Stimulated activated CD8-positive, alpha-beta memory T cell treated with anti-CD3 and anti-CD28 coated beads, Interleukin-7, amount 100 ng/mL, for 1 hour (primary cell): ENCODE measurements at places on chromosomes 12 and 14.

DNA sequence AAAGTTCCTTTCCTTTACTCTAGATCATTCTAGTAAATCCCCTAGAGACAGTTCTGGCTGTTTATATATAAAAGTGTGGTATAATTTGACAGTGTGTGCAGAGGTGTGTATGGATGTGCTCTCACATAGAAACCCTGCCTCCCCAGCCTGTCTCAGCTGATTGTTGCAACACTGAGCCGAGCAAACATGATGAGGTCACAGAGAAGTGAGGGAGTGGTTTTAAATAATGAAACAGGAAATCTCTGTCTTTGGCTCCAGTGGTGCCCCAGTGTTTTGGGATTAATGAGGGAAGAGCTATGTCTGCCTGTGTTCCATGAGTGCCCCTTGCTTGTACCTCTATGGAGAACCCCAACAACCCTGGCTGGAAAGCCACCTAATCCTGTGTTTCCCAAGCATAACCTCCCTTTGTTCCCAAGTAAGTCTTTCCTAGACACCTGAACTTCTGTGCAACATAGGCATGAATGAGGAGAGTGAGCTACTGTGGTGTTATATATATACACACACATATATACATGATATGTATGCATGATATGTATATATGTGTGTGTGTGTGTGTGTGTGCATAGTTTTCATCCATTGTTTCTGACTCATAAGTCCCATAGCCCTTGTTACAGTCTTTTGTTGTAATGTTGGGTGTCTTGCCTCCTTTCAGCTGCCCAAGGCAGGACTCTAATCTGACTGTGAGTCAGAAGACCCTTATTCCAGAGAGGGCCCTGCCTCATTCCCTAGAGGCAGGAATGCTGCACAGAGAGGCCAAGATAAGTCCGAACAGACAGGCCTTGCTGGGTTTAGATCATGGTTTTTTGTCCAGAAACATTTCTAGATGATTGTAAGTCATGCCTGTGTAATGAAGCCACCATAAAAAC, 18.0 kb downstream of the TRAF3 start:
- DNase-seq, result no peak

DNA sequence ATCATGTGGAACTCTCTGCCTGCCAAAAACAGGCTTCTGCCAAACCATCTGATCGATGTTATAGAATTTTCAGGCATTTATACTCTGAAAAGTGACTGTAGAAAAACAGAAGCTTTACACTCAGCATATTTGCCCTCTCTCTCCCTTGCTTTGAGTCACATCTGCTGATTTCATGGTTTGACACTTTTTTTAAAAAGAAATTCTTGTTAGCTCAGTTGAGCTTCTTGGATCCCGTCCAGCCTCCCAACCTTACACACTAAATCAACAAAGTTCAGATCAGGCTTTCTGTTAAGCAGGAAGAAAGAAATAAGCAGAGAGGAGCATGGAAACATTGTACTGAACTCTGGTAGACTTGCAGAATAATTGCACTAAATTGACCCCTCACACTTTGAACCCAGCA, 193.6 kb upstream of the SEL1L start:
- no peak for DNase-seq

DNA sequence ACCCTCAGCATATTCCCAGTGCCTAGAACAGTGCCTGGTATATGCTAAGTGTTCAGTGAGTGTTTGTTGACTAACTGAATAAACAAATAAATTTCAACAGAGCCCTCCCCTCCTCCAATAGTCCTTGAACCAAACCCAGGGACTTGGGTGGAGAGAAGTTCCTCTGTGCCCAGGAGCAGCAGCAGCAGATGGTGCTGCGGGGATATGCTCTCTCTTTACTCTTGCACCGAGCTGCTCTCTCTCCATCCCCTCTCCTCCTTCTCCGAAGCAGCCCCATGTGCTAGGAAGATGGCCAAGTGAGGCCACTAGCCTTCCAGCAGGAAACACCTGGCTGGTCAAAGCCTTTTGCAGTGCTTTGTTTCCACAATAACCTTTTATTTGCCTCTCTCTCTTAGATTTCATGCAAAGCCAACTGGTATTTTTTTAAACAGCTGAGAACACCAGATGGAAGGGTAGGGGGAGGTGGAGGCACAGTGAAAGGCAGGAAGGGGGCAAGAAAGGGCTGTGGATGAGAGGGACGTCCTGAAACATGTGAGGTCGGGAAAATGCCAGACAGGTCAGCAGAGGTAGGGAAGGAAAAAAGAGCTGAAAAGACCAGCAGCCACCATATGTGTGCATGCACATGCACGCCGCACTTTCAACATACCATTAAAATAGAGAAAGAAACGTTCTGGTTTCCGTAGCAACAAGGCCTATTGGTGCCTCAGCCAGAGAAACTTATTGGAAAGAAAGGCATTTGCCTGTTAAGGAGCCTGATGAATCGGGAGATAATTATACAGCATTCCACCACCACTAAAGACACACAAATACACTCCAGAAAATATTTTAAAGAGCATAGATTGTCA, 78.9 kb downstream of the EMP1 start:
- no peak for DNase-seq

- DNase-seq, result no peak
Measured at GRCh38 chr12:76049575-76050251, 18.1 kb upstream of the PHLDA1 start.

- no peak for DNase-seq
Measured at GRCh38 chr12:105352052-105352451, 21.6 kb downstream of the C12orf75 start.

DNA sequence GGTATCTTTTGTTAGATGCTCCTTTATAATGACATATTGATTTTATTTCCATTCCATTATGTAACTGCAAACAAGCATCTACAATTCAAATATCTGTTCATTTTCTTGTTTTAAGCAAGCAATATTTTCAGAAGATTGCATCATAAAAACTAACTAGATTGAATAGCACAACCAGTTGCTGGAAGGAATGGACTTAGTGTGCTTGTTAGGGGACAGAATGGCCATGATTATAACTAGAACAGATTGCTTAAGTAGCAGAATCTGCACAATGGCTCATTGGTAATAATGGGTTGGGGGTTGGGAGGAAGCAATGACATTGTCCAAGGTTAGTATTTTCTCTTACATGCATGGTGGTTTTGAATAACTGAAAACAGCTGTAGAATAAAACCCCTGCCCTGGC, 939.5 kb downstream of the SLC16A7 start:
- DNase-seq, result no peak

GRCh38 chr12:109696485-109697269, 16.9 kb upstream of the FAM222A start:
- DNase-seq, result no peak

GRCh38 chr12:53676656-53677015, 753 bp upstream of the ATP5MC2 start:
- DNase-seq, result no peak

- no peak for DNase-seq
Measured at GRCh38 chr12:52473768-52474167, at the start of gene KRT6C. Gene KRT6C, minus strand, starts transcription at chr12:52473805. Its CDS starts 68 bp downstream, at chr12:52473737.

- no peak for DNase-seq
Measured at GRCh38 chr14:87457720-87458119, 535.3 kb downstream of the GALC start.

- no peak for DNase-seq
Measured at GRCh38 chr12:115998119-115998633, 279.3 kb downstream of the MED13L start.

- DNase-seq, result no peak
Measured at GRCh38 chr12:132173135-132174014, 29.1 kb downstream of the NOC4L start.

GRCh38 chr12:31015215-31015614, 58.4 kb upstream of the DDX11 start:
- no peak for DNase-seq

GRCh38 chr12:56387152-56387736, 24.6 kb upstream of the APOF start:
- no peak for DNase-seq
